ENCODE measurements at places on chromosomes 11 and 22.

DNA sequence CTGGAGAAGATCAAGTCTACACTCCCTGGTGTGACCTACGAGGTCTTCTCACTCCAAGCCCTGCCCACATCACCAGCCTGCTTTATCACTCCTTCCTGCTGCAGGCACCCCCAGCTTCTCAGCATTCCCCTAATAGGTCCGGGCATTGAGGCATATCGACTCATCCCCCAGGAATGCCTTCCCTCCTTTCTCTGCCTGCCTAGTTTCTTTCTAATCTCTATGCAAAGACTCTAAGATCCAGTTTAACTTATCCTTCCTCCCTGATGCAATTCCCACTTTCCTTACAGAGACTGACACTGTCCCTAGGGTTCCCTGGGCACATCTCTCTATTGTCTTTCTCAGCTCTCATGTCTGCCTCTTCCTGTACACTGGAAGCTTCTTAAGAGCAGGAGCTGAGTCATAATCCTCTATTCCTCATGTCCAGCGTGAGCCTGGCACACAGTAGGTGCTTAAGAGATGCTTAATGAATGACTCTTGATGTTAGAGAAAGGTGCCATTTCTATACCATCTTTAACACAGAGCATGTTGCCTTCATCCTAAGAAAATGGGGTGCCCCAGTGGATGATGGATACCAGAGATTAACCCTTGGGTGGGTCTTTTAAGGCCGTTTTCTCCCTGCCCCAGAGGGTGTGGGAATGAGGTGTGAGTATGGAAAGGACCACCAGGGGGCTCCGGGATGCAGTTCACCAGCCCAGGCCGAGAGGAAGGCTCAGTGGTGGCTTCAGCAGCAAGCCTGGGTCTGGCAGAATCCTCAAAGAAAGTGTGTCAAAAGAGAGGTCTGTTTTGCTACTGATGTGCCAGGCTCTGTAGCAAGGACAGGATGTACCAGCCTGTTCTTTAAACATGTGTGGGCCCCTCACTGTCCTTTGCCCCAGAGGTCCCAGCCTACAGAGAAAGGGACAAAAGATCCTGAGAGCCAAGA, 34.7 kb downstream of the PARVA start:
- DNase-seq, result no peak

GRCh38 chr11:62393735-62394134, 25.1 kb upstream of the SCGB1A1 start:
- no peak for DNase-seq

- DNase-seq, result no peak
These were observed 250.3 kb upstream of the TBCEL start for GRCh38 chr11:120773501-120774031.

DNA sequence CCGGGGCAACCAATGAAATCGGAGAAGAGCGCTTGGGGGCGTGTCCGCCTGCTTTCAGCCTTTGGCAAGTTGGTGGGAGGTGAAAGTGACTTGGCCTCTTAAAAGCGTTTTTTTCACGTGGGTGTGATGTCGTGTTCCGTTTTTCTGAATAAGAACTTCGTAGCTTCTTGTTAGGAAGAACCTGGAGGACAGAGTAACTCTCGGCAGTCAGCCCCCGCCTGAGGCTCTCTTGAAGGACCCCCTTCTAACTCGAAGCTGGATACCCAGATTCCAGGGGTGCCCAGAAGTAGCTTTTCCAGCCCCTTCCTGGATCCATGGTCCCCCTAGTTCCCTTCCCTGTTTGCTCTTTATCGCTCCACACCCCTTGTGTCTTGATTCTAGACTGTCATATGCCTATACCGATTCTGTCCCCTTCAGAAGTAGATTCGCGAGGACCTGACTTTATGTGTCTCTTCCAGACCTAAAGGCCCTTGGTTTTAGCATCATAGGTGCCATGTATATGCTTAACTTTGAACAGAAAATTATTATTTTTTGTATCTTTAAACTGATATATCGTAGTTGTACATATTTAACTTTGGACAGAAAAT, 915 bp upstream of the OSBP start:
- no peak for DNase-seq

DNA sequence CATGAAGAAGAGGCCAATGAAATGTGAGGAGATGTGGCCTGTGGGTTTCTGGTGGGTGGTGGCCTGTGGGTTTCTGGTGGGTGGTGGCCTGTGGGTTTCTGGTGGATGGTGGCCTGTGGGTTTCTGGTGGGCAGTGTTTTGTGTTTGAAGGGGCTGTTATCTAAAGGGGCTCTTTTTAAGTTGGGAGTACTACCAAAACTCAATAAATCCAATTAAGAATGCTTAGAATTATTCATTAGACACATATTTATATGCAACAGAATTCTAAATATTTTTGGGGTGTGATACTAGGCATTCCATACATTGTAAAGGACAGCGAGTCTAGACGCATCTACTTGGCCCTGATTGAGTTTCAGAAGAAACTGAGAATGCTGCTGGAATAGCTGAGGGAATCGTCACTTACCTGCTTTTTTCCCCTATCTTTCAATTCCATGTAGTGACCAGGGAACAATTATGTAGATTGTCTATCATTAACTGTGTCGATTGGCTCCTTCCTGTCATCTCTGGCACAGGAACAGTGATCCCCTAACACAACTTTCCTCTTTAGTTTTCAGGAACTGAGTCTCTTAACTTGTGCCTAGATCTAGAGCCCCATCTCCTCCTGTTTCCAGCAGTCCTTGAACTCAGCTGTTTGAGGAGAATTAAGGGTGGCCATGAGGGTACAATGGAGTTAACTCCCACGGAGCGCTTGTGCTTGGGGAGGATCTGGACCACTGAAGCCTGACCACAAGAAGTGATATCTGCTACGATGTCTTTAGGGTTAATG, 37.3 kb upstream of the TOP3B start:
- DNase-seq, result no peak

- DNase-seq, result no peak
These were observed 27.5 kb downstream of the DHCR7 start for GRCh38 chr11:71420455-71421241.

DNA sequence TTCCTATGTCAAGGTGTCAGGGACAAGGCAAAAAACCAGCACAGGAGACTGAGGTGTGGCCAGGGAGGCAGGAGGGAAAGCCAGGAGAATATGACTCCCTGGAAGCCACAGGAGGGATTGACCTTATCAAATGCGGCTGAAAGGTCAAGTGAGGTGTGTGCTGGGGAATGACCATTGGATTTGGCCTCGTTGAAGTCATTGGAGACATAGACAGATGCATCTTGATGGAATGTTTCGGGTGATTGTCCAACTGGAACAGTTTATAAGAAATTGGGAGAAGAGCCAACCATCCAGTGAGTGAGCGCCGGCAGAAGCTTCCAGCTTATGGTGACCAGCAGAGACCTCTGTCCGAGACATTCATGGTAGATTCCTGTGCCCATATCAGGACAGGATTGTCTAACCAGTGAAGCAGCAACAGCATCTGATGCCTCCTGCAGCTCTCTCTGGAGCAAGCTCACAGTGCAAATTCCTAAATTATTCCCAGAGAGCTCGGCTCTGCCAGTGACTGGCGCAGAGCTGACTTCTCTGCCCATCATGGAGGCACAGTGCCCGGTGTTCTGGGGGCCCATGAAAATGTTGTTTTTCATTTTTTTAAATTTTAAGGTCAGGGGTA, 95.4 kb downstream of the MYO18B start:
- no peak for DNase-seq
